Gastrocnemius medialis (tissue), 4 donors: ENCODE measurements at places on chromosomes 11 and 22. TPM values are rescaled to one million over a fixed set of nuclear protein-coding genes. Genes with fewer than 3 reads are reported as not detected.

DNA sequence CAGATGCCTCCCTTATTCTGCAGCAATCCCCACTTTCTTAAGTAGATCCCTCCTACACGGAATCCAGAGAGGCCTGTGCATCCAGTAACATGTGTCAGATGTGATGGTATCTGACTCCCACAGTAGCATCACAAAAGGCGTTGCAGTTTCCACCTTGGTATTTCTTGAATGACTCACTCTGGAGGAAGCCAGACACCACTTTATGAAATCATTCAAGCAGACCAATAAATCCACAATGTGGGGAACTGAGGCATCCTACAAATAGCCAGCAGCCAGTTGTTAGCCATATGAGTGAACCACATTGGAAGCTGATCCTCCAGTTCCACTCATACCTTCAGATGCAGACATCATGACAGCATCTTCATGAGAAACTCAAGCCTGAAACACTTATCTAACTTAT lies 798.1 kb downstream of the OPCML start:
- DNase-seq = no peak
- H3K36me3 ChIP-seq = no peaks in the 10 kb centered on the region
- H3K4me1 ChIP-seq = no peaks in the 10 kb centered on the region
- no peak overlapping the region for H3K4me3 ChIP-seq

DNA sequence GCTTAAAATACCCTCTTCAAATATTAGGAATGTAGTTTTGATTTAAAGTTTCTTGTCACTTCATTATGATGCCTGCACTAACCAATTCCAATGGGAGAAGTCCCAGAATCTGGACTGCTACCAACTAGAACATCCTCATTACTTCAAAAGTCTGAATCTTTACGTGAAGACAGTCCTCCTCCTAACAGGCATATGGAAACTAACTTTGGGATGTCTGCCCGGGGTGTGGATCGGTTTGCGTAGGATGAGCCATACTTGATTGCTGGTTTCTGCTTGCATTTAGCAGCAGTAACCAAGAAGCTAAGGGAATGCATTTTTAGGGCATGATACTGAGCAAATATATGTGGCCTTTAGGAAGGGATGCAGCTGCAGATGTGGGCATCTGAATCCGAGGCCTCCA lies 177.1 kb downstream of the LRRC4C start:
- DNase-seq = no peak
- H3K27me3 ChIP-seq = no peaks in the 10 kb centered on the region
- no peaks in the 10 kb centered on the region for H3K4me1 ChIP-seq
- H3K36me3 ChIP-seq = no peaks in the 10 kb centered on the region
- H3K27ac ChIP-seq = no peak overlapping the region

GRCh38 chr11:6736495-6737121 lies 35.2 kb downstream of the OR2AG2 start:
- no peak overlapping the region for H3K27ac ChIP-seq
- H3K4me3 ChIP-seq = no peak overlapping the region
- H3K27me3 ChIP-seq = no peaks in the 10 kb centered on the region
- no peaks in the 10 kb centered on the region for H3K36me3 ChIP-seq

GRCh38 chr22:44599500-44600140 lies 101.6 kb upstream of the RTL6 start:
- no peak overlapping the region for H3K4me3 ChIP-seq
- DNase-seq = no peak
- peaks cover 21% of the 10 kb centered on the region for H3K27me3 ChIP-seq

DNA sequence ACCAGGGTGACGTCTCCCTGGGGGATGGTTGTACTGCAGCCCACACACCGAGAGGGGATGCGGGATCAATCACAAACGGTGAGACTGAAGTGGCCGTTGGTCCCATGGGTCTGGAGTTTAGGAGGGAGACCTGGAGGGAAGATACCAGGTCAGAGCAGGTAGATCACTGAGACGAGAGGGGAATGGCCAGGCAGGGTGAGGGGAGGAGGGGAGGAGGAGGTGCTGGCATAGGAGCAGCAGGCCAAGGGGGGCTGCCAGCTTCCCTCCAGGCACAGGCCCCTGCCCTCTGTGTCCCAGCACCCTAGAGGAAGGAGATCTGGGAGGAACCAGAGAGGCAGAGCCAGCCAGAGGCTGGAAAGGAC lies 7.0 kb downstream of the MAPK8IP2 start:
- H3K27ac ChIP-seq = no peak overlapping the region
- no peak overlapping the region for H3K4me3 ChIP-seq
- H3K36me3 ChIP-seq = no peaks in the 10 kb centered on the region
- H3K27me3 ChIP-seq = peaks cover 15% of the 10 kb centered on the region

GRCh38 chr22:38033522-38034277 lies 23.5 kb upstream of the PICK1 start:
- no peak overlapping the region for H3K4me3 ChIP-seq
- no peak for DNase-seq
- no peaks in the 10 kb centered on the region for H3K36me3 ChIP-seq
- no peaks in the 10 kb centered on the region for H3K27me3 ChIP-seq

- peak overlapping the region; percentile 12 for H3K27ac ChIP-seq
- H3K36me3 ChIP-seq = no peaks in the 10 kb centered on the region
- peaks cover 11% of the 10 kb centered on the region for H3K27me3 ChIP-seq
- H3K4me3 ChIP-seq = no peak overlapping the region
- peaks cover 4% of the 10 kb centered on the region for H3K4me1 ChIP-seq
Observed at GRCh38 chr22:29202212-29203192, 3.2 kb upstream of the EMID1 start.

GRCh38 chr11:88553204-88553603 lies 215.7 kb upstream of the CTSC start:
- no peaks in the 10 kb centered on the region for H3K27me3 ChIP-seq
- no peaks in the 10 kb centered on the region for H3K36me3 ChIP-seq
- no peaks in the 10 kb centered on the region for H3K4me1 ChIP-seq
- H3K4me3 ChIP-seq = no peak overlapping the region
- H3K27ac ChIP-seq = no peak overlapping the region

GRCh38 chr11:10398525-10398924 lies 56.5 kb upstream of the AMPD3 start:
- no peaks in the 10 kb centered on the region for H3K36me3 ChIP-seq
- DNase-seq = no peak
- H3K4me1 ChIP-seq = peaks cover 8% of the 10 kb centered on the region
- no peaks in the 10 kb centered on the region for H3K27me3 ChIP-seq

GRCh38 chr11:4211991-4212390 lies 117.4 kb downstream of the RRM1 start:
- no peak overlapping the region for H3K27ac ChIP-seq
- H3K36me3 ChIP-seq = no peaks in the 10 kb centered on the region
- no peak for DNase-seq
- no peak overlapping the region for H3K4me3 ChIP-seq
- H3K27me3 ChIP-seq = peaks cover 3% of the 10 kb centered on the region

DNA sequence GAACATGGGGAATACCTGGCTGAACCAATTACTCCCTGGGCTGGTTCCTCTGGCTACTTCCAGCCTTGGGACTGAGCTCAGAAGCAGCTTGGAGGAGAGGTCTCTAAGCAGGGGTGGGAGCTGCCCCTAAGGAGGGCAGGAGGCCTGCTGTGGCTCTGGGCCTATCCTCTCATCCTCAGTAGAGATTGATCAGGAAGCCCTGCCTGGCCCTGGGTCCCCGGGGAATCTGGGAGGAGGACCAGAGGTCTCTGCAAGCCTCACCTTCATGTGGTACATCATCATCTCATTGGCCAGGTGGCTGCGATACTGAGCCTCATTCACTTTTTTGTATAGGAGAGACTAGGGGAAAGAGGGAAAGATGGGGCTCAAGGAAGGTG lies 91.1 kb downstream of the PDE2A start:
- H3K27ac ChIP-seq = no peak overlapping the region
- peaks cover 14% of the 10 kb centered on the region for H3K36me3 ChIP-seq
- H3K4me3 ChIP-seq = no peak overlapping the region
- no peak for DNase-seq
- H3K27me3 ChIP-seq = peaks cover 13% of the 10 kb centered on the region
- H3K4me1 ChIP-seq = no peaks in the 10 kb centered on the region

DNA sequence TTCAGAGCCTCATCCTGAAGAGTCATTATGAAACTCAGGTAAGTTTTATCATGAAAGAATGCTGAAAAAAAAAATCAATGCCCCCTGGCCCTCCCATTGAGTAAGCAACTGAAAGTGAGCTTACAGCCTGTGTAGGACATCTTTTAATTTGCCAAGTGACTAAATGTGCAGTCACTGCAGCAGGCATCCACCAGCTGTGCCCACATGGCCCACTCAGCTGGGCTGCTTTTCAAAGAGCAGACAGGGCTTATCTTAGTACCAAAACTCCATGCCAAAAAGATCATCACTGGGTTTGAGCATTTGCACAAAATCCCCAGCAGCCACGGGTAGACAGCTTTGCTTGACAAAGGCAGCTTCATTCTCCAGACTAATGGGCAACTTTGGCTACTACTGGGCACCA lies 709.7 kb downstream of the NTM start:
- H3K36me3 ChIP-seq = no peaks in the 10 kb centered on the region
- H3K27ac ChIP-seq = no peak overlapping the region
- DNase-seq = no peak
- no peak overlapping the region for H3K4me3 ChIP-seq

SC5D gene
- total RNA-seq = 6.5 TPM

ASCL2 gene
- total RNA-seq = not detected

PKP3 gene
- total RNA-seq = 0.55 TPM

NXPE2 gene
- 0.24 TPM for total RNA-seq

IFITM10 gene
- 3.2 TPM for total RNA-seq

OR52K1 gene
- total RNA-seq = not detected

XKR3 gene
- total RNA-seq = not detected

CCDC116 gene
- total RNA-seq = 0.20 TPM

SCUBE2 gene
- total RNA-seq = 0.24 TPM
